ENCODE measurements at places on chromosomes 11 and 22.

- DNase-seq: no peak
Observed at GRCh38 chr11:93908689-93909088, 58.3 kb upstream of the VSTM5 start.

DNA sequence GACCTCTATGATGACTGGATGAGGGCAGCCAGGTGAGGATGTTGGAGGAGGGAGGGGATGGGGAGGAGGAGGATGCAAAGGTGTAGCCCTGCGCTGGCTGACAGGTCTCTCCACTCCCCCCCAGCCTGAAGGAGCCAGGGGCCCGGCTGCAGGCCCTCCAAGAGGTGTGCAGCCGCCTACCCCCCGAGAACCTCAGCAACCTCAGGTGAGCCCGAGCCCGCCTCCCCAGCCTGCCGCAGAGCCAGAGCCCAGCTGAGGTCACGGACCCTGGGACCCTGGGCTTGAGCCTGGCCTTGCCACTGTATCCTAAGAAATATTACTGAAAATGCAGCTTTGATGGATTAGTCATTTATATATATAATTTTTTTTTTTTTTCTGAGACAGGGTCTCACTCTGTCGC, 7.8 kb downstream of the SH3BP1 start:
- no peak for DNase-seq

GRCh38 chr11:62560566-62561103, 13.1 kb downstream of the EEF1G start:
- peak; percentile 86 for DNase-seq

DNA sequence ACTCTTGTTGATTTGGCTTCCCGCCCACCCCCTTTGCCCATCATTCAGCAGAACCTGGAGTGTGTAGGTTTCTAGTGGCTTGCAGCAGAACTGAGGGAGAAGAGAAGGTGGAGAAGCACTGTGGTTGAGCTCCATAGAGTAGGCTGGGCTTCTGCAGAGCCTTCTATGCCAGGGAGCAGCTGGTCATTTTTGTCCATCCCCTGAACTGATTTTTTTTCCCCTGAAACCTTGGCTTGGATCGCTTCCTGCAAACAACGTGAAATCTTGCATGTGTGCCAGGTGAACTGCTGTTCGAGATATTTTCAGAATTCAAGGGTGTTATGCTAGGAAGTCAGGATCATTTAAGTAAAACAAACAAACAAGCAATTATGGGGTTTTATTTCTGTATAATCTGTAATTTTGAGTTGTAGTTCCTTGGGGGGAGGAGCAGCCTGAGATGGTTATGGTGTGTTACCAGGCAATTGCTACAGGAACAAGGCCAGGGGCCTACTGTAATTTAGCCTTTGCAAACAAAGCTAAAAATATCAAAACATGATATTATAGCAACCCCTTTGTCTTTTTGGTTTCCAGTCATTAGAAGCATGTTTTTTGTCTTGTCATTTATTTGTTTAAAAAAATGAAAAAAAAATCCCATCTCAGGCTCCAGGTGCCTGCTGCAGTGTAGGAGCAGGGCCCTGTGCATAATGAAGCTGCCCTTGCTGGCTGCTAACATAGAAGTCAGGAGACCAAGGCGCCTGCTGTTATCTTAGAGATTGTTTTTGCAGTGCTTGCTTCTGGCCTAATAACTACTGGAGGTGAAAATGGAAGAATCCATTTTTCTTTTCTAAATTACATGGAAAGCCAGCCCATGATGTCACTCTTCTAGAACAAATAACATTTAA, 152.4 kb upstream of the TTC12 start:
- no peak for DNase-seq

DNA sequence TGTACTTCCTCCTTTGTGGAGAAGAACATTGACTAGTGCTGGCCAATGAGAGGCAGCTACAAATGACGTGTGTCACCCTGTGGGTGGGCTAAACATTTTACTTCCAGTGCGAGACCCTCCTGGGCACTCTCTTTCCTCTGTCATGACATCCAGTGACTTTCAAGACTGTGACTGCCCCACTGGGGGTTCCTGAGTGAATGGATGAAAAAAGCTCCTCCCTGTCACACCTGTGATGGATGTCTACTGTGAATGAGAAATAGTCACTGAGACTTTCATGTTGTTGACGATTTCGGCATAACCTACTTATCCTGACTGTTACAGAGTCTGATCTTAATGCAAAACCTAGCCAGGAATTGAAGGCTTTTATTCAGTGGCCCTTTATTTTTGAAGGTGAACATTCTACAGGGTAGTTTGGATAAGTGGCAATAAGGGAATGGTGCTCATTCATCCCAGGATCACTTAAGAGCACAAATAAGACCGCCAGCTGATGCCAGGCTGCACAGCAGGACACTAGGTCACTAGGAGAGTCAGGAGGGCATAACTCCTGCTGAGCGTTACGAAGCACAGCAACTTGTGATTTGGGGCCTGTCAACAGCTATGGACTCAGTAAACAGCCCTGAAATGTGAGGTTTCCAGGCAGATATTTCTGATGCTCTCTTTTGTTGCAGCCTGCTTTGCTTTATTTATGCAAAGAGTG, 636.6 kb downstream of the NTM start:
- no peak for DNase-seq

DNA sequence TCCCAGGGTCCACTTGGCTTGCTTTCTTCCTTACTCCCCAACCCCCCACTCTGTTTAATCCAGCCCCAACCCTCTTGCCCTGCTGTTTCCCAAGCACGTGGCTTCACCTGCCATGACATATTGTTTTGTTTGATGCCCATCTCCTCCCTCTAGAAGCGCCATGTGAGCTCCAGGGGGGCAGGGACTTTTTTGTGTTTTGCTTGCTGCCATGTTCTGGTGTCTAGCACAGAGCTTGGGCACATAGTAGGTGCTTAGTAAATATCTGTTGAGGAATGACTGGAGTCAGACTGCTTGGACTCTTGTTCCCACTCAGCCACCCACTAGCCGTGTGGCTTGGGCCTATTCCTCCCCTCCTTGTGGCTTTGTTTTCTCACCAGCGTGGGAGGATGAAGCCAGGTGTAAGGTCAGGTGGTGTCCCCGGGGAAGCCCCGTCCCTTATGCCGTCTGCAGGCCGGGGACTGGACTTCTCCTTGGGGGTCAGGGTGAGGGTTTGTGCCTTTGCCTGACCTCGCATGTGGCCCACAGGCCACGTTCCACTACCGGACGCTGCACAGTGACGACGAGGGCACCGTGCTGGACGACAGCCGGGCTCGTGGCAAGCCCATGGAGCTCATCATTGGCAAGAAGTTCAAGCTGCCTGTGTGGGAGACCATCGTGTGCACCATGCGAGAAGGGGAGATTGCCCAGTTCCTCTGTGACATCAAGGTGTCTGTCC, 3.8 kb downstream of the AIP start:
- DNase-seq: no peak

DNA sequence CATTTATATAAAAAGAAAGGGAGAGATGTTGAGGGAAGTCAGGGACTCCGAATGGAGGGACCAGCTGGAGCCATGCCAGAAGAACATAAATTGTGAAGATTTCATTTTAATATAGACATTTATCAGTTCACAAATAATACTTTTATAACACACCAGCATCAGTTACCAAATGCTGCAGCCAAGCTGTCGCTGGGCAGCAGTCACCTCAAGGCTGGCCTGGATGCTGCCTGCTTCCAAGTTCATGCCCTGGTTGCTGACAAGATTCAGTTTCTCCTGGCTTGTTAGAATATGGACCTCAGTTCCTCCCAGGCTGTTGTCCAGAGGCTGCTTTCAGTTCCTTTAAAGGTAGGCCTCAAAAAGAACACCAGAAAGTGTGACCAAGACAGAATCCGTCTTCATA, 30.8 kb upstream of the ALDH3B2 start:
- no peak for DNase-seq

- DNase-seq: no peak
Observed at GRCh38 chr22:39908737-39909136, 7.9 kb downstream of the GRAP2 start.

DNA sequence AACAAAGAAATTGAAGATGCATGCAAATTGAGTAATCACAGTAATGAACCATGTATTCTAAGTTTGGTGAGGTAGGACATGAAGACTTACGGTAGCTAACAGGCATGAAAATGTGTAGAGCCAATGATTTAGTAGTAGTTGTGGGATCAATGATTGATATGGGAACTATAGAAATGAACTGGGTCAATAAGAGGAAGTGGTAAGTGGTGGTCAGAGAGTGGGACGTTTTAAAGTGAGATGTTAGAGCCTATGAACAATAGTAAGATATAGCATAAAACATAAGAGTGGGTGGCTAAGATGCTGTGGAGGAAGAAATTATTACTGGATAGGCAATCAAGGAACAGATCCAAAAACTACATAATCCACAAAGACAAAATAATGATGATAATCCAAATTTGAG, 45.0 kb downstream of the DLG2 start:
- DNase-seq: no peak

- peak; percentile 5 for DNase-seq
Observed at GRCh38 chr11:132941024-132941646, 591.2 kb downstream of the OPCML start.

GRCh38 chr11:69311767-69312385, 17.9 kb downstream of the MYEOV start:
- no peak for DNase-seq
